ENCODE measurements at places on chromosomes 4 and X.

- DNase-seq = no peak
Observed at GRCh38 chrX:32525234-32525633, 686.1 kb downstream of the DMD start.

GRCh38 chr4:24334906-24335305, 249.4 kb downstream of the DHX15 start:
- DNase-seq = no peak

- DNase-seq = no peak
Observed at GRCh38 chr4:53734584-53735353, 143.5 kb upstream of the LNX1 start.

DNA sequence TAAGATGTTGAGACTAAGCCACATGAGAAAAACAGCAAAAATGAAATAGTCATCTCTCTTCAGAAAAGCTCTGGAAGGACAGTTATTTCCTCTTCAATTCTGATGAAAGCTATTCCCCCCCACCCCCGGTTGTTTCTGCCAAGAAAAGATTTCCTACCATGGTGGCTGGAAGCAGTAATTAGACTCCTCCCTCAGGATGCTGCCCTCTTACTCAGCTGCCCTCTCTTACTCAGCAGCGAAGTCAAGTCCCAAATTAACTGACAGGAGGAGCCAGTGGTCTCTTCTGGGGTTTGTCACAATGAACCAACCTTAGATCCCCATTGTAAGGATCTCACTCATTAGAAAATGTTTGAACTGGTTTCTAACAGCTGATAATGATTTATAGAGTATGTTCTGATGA, 38.0 kb downstream of the GPM6B start:
- DNase-seq = no peak

DNA sequence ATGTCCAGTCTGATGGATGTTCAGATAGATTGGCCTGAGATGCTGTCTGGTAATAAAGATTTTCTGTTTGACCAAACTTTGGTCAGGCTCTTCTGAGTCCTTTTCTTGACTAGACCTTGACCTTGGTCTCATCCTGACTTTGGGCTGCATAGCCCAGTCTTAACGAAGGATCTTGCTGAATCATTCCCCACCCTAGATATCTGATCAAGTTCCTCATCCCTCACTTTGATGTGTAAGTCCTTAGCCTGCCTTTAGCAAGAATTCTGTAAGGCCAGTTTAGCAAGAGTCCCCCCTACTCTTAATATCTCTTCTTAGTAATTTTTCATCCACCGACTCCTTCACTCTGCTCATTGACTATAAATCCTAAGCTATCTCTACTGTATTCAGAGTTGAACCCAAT, 244.4 kb upstream of the JADE1 start:
- no peak for DNase-seq

All from activated T-cell treated with anti-CD3 and anti-CD28 coated beads, Interleukin-2, amount 50 U/mL, for 72 hours (primary cell).